ENCODE measurements at places on chromosomes 16 and 17. TPM values are rescaled to one million over a fixed set of nuclear protein-coding genes. Genes with fewer than 3 reads are reported as not detected.

DNA sequence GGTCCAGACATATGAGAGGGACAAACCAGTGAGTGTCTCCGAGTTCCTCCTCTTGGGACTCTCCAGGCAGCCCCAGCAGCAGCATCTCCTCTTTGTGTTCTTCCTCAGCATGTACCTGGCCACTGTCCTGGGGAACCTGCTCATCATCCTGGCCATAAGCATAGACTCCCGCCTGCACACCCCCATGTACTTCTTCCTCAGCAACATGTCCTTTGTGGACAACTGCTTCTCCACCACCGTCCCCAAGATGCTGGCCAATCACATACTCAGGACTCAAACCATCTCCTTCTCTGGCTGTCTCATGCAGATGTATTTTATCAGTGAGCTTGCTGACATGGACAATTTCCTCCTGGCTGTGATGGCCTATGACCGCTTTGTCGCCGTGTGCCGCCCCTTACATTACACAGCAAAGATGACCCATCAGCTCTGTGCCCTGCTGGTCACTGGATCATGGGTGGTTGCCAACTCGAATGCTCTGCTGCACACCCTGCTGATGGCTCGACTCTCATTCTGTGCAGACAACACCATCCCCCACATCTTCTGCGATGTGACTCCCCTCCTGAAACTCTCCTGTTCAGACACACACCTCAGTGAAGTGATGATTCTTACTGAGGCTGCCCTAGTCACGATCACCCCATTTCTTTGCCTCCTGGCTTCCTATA lies 19.2 kb downstream of the ZNF200 start:
- DNase-seq, result no peak

Gene GCGR
- total RNA-seq, result not detected

DNA sequence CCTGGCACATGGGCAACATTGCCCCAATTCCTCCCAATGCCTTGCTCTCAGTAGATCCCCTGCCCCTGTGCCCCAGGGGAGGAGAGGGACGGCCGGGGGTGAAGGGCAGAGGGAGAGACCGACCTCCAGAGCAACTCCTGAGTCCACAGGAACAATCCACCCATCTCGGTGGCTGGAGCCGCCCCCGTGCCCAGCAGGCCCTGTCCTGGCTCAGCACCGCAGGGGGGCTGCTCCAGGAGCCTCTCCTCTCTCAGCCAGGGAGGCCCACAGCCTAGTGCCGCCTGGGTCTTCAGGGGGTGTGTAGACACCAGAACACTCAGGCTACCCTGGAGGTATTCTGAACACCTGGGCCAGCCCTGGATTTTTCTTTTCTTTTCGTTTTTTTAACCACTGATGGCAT lies 233.7 kb upstream of the SDK2 start:
- DNase-seq, result no peak

DNA sequence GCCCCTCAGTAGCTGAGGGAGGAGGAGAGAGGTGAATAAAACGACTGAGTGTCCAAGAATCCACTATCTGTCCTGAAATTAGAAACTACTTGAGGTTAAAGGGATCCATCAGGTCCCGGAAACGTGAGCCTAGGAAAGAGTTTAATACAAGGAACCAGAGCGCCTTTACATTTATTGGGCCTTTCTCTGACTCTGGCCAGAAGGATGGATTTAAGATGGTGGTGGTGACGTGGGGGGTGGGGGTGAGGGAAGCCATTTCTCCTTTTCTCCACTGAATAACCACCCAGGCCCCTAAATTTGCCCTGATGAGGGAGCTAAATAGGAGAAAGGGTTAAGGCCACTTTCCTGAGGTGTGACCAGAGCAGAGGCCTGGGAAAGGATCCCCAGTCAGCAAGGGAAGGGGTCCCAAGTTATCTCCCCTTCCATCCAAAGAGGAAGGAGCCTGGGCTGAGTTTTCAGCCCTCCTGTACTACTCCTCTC lies 1.0 kb upstream of the HOXB9 start:
- no peak for DNase-seq

Gene IL21R
- total RNA-seq, result 0.07 TPM

DNA sequence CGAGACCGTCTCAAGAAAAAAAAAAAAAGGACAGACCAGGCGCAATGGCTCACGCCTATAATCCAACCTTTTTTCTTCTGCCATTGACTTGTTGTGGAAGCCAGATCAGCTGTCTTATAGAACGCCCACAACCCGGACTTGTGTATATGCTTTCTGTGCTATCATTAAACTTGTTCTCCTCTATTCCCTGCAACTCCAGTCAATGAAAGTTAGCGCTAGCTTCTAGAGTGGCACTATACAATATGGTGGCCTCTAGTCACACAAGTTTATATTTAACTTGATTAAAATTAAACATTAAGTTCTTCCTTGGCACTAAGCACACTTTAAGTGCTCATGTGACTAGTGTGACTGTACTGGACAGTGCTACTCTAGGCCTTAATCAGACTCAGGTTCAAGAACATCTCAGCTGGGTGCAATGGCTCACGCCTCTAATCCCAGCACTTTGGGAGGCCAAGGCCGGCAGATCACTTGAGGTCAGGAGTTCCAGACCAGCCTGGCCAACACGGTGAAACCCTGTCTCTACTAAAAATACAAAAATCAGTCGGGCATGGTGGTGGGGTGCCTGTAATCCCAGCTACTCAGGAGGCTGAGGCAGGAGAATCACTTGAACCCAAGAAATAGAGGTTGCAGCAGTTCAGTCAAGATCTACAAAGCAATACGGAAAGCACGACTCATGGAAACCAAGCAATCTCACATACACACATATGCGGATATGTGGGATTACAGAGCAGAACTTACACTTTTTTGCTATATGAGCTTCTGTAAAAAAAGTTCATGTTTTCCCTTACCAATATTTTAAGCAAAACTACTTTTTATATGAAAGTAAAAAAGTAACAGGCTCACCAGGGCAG lies 18.8 kb upstream of the GLG1 start:
- no peak for DNase-seq

- DNase-seq, result peak; percentile 58
Observed at GRCh38 chr16:8644211-8645140, 23.0 kb downstream of the METTL22 start.

Gene CNP
- total RNA-seq, result 28.6 TPM

GRCh38 chr17:73060721-73061120 lies 31.8 kb downstream of the SLC39A11 start:
- DNase-seq, result no peak

DNA sequence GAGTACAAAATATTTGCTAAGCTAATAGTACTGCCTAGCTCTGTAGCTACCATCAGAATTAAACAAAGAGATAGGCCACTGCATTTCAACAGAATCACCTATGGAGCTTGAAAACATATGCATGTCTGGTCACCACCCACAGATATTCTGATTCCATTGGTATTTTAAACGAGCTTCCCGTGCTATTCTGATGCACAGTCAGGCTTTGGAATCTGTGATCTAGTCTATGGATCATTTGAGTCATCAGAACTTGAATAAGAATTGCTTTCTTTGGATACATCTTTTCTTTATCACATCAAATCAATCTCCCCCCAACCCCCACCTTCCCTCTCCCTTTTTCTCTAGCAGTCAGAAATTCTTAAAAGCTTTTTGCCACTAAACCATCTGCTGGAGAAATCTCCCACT lies 124.7 kb downstream of the NPIPB5 start:
- DNase-seq, result no peak

DNA sequence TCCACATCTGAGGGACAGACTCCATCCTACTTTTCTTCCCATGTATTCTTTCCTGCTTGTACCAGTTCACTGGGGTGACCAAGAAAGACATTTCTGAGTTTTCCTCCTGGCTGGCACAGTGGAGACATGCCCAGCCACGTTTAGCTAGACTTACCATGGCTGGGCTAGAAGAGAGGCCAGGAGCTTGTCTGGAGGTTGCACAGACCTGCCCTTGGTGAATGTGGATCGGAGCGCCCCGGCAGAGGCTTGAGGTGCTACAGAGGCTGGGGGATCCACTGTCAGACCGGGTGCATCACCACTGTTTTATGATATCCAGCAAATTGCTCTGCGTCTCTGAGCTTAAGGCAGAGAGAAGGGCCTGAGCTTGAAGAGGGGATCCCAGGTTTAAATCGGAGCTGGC lies 3.5 kb downstream of the IL4R start:
- DNase-seq, result no peak

Gene SLC47A2
- not detected for total RNA-seq

Gene MT4
- not detected for total RNA-seq

Gene AOC3
- 6.1 TPM for total RNA-seq

DNA sequence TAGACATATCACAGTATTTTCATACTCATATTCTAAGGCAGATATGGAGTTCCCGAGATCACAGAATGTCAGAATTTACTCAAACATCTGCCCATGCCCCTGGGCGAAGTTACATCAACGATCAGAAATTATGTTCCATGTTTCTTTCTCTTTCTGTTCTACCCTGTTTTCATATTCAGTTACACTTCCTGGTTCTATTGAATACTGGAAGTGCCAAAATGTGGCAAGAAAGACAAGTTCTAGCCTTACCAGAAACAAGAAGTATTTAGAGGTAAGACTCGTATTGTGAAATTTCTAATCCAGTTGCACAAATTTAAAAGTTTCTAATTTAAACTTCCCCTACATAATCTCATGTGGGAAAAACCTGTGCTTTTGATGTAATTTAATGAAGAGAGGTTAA lies 36.1 kb downstream of the KCNJ2 start:
- no peak for DNase-seq
